ENCODE measurements at places on chromosomes 11 and 22. TPM values are rescaled to one million over a fixed set of nuclear protein-coding genes. Genes with fewer than 3 reads are reported as not detected.

Gene IRAG1
- polyA plus RNA-seq: 10.1 TPM

Gene COA4
- polyA plus RNA-seq: 77.0 TPM

Gene A4GALT
- polyA plus RNA-seq: 14.5 TPM

Gene BIK
- 1.3 TPM for polyA plus RNA-seq

Gene SERPING1
- polyA plus RNA-seq: 170 TPM

Gene KRTAP5-10
- 0.36 TPM for polyA plus RNA-seq

Measured in left renal cortex interstitium (tissue), 4 donors.